ENCODE measurements at places on chromosomes 7 and 10. TPM values are rescaled to one million over a fixed set of nuclear protein-coding genes. Genes with fewer than 3 reads are reported as not detected.

DNA sequence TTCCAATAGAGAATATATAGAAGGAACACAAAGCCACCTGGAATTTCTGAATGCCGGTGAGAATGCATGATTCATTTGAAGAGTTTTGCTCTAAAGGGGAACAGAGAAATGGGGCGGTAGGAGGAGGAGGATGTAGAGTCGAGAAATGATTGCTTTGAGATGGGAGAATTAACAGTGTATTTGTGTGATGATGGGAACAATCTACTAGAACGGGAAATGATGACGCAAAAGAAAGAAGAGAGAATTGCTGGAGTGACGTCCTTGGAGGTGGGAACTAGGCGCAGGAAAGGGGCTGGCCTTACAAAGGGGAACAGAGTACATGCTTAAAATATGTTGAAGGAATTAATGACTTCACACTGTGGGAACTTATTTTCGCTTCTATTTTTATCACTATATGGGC lies 188.1 kb downstream of the SDHAF3 start:
- H3K4me1 ChIP-seq = no peaks in the 10 kb centered on the region
- peaks cover 4% of the 10 kb centered on the region for H3K27me3 ChIP-seq
- DNase-seq = no peak
- no peak overlapping the region for H3K4me3 ChIP-seq

DNA sequence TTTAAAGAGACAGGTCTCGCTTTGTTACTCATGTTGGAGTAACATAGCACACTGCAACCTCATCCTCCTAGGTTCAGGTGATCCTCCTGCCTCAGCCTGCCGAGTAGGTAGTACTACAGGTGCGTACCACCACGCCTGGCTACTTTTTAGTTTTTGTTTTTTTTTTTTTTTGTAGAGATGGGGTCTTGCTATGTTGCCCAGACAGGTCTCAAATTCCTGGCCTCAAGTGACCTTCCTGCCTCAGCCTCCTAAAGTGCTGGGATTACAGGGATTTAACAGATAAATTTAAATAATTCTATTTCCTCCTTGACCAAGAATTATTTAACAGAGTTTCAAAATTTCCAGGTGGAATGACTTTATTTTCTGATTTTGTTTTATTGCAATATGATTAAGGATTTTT lies 97.0 kb upstream of the OIT3 start:
- H3K27me3 ChIP-seq = no peaks in the 10 kb centered on the region
- H3K4me1 ChIP-seq = no peaks in the 10 kb centered on the region
- no peak overlapping the region for H3K4me3 ChIP-seq
- peaks cover 2% of the 10 kb centered on the region for H3K36me3 ChIP-seq
- DNase-seq = no peak

ZNF727 gene
- total RNA-seq = 3.0 TPM

DNA sequence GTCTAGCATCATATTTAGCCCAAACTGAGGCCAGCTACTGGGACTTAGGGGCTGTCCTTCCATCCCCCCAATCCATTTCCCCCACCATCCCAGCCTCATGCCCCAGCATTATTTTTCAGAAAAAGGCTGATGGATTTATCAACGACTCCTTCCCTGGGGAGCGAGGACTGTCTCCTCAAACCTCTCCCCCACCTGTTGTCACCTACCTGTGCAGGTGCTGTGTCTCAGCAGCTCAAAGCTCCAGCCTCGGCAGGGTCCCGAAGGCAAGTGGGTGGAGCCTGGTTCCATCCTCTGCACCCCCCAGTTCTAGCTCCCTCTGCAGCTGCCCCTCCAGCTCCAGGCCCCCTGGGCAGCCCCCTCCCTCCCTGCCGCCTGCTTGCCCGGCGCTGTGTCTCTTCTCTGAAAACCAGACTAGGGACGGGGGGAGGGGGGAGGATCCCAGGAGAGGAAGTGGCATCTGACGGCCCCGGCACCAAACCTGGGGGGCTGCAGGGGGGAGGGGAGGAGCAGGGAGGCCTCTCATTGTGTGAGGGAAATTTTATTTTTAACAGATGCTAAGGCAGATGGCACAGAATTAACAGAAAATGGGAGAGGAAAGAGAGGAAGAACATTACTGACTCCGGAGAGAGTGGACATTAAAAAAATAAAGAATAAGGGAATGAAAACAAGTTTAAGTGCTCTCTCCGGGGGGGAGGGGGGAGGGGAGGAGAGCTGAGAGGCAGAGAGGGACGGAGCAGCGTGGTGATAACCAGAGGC lies 61.7 kb upstream of the PAX2 start:
- no peaks in the 10 kb centered on the region for H3K36me3 ChIP-seq
- no peaks in the 10 kb centered on the region for H3K4me1 ChIP-seq
- H3K27me3 ChIP-seq = peaks cover 36% of the 10 kb centered on the region
- H3K27ac ChIP-seq = no peak overlapping the region

LIPJ gene
- total RNA-seq = not detected

- no peak for DNase-seq
- peaks cover 6% of the 10 kb centered on the region for H3K4me1 ChIP-seq
- H3K36me3 ChIP-seq = no peaks in the 10 kb centered on the region
- H3K4me3 ChIP-seq = no peak overlapping the region
- peaks cover 19% of the 10 kb centered on the region for H3K27me3 ChIP-seq
Measured at GRCh38 chr7:151023232-151023631, 1.1 kb downstream of the ATG9B start.

- no peak overlapping the region for H3K4me3 ChIP-seq
- no peaks in the 10 kb centered on the region for H3K36me3 ChIP-seq
- H3K4me1 ChIP-seq = no peaks in the 10 kb centered on the region
- no peak overlapping the region for H3K27ac ChIP-seq
- no peak for DNase-seq
- H3K27me3 ChIP-seq = no peaks in the 10 kb centered on the region
Measured at GRCh38 chr10:34006471-34006870, 672.0 kb upstream of the NRP1 start.
